Cortex of kidney (tissue), 1 donor: ENCODE measurements at places on chromosomes 4 and X.

- no peak for DNase-seq
These were observed 315.0 kb upstream of the NR3C2 start for GRCh38 chr4:148757171-148757570.

GRCh38 chrX:109281483-109282275, 200.2 kb downstream of the GUCY2F start:
- DNase-seq = no peak

- DNase-seq = no peak
These were observed 456 bp downstream of the PPARGC1A start for GRCh38 chr4:23889391-23889790.

GRCh38 chrX:79290596-79290995, 76.5 kb downstream of the ITM2A start:
- no peak for DNase-seq

GRCh38 chr4:93495346-93495745, 333.2 kb upstream of the ATOH1 start:
- DNase-seq = no peak

- DNase-seq = no peak
These were observed 12.8 kb downstream of the PJA1 start for GRCh38 chrX:69152417-69152841.

DNA sequence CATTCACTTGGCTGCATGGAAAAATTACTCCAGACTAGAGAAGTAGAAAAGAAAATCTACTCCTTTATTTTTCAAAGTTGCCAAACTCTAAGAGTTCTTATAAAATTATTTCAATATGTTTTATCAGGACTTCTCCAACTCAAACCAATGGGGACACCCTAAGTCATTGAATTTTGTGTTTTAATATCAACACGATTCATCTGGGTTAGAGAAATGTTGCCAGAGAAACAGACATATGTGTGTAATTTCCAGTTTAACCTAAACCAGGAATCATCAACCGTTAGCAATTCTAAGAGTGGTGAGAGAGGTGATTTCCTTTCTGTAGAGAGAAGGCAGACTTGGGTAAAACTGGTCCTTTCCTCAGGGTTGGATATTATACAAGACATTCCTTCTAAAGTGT, 291.8 kb downstream of the LDB2 start:
- DNase-seq = no peak

DNA sequence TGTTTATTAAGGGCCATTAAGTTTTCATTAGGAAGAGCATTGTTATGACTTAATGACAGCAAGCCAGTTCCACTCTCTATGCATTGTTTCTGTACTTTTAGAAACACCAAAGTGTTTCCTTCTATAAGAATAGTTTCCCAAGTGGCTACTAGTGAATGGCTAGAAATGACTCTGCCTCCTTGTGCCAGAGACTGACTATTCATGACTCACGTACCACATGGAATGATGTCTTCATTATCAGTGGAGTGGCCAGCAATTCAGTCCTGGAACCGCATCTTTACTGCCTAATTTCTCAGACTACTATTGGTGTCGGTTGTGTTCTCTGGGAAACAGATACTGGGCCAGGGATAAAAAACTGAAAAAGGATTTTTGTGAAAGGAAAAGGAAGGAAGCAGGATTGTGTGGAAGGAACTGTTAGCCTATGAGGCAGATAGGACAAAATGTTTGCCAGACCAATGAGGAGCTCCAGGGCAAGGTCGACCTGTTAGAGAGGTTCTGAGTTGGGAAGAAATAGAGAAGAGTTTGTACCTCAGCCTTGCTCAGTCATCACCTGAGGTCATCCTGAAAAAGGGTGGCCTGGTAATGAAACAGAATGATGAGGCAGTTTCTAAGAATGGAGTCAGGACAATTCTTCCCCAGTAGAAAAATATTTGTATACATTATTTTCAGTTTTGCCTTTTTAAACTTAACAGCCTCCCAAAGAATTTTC, 218.6 kb downstream of the SPCS3 start:
- DNase-seq = no peak

GRCh38 chr4:38154681-38155588, 194.7 kb downstream of the PTTG2 start:
- no peak for DNase-seq

DNA sequence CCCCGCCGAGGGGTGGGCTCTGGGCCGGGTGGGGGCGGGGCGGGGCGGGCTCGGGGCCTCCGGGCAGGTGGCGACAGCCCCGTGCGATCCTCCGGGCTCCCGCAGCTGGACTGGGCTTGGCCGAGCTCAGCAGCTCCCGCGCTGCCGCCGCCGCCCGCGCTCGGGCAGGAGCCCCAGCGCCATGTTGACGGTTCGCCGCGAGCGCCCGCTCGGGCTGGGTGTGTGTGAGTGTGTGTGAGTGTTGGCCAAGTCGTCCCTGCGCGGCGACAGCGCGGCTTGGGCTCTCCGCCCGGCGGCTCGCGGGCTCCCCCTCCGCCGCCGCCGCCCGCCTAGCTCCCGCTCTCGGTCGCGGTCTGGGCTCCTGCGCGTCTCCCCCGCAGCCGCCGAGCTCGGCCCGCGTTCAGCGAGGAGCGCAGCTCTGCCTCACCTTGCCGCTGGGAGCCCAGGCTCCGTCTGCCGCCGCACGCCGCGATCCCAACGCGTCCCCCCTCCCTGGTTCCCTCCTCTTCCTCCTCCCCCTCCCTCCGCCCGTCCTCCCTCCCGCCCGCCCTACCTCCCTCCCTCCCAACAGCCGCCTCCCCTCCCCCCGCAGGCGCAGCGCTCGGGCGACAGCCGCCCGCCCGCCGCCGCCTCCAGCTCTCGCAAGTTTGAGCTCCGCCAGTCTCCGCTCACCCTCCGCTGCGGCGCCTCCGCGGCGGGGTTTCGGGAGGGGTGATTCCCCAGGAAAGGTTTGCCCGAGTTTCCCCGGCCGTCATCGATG, at the start of gene BCOR:
TSS of gene BCOR (minus strand) at position 455 of the 760 bp plus-strand sequence. CDS start 20,029 bp downstream, outside the sequence.
- DNase-seq = no peak

DNA sequence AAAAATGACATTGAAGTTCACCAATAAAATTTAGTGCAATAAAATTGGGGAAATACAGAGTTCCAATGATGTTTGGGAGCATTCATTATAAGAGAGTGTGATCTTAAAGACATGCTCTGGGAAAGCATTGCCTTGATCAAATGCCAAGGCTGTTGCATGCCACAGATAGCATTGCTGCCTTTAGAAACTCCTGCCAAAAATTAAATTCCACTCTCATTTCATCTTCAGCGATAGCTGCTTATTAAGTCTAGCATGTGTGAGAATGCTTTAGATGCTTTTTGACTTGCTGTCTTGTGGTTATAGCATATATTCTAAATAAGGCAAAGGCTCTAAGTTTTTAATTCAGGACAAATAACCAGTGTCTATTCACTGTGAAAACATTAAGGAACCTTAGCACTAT, 49.3 kb downstream of the NPNT start:
- DNase-seq = no peak

DNA sequence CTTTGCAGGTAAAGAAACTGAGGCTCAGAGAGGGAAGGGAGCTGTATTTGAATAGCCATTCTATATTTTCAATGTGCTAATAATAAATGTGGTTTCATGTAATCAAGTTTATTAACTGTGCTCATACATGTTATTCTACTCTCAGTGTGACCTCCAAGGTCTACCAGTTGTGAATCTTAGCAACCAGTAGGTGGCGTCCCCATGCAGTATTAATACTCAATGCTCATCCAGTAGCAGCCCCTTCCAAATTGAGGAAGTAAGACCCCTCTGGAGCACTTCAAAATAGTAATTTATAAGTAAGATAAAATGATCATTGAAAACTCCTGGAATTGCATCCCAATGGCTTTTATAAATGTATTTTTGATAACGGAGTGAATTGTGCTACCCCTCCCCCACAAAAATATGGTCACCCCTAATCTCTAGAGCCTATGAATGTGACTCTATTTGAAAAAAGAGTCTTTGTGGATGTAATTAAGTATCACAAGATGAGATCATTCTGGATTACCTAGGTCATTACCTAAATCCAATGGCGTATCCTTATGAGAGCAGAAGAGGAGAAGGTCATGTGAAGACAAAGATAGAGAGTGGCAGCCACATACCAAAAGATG, 20.4 kb upstream of the SEPSECS start:
- no peak for DNase-seq

- no peak for DNase-seq
These were observed 44.7 kb downstream of the ANXA3 start for GRCh38 chr4:78596111-78596742.

- DNase-seq = no peak
These were observed 37.1 kb downstream of the GK start for GRCh38 chrX:30690330-30690729.

GRCh38 chrX:153793291-153793690, 884 bp downstream of the IDH3G start:
- DNase-seq = no peak

GRCh38 chr4:48022192-48022799, 5.7 kb downstream of the NIPAL1 start:
- DNase-seq = no peak

DNA sequence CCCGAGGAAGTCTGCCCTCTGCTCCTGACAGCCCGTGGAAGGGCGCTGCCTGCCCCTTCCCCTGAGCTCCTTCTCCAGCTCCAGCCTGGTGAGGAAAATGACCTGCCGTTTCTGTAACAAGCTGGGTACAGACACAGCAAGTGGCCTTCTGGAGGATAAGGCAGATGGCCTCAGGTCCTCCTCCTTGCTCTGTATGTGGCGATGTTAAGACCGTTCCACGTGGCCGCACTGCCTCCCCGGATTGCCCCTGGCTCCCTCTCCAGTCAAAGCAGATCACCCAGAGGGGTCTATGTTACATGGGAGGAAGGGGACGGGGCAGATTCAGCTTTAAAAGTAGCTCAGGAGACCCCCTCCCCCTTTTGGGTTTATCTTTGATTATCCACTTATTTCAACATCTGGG, 80.3 kb upstream of the GATB start:
- no peak for DNase-seq

GRCh38 chrX:104659005-104659744, 93.2 kb downstream of the IL1RAPL2 start:
- no peak for DNase-seq

DNA sequence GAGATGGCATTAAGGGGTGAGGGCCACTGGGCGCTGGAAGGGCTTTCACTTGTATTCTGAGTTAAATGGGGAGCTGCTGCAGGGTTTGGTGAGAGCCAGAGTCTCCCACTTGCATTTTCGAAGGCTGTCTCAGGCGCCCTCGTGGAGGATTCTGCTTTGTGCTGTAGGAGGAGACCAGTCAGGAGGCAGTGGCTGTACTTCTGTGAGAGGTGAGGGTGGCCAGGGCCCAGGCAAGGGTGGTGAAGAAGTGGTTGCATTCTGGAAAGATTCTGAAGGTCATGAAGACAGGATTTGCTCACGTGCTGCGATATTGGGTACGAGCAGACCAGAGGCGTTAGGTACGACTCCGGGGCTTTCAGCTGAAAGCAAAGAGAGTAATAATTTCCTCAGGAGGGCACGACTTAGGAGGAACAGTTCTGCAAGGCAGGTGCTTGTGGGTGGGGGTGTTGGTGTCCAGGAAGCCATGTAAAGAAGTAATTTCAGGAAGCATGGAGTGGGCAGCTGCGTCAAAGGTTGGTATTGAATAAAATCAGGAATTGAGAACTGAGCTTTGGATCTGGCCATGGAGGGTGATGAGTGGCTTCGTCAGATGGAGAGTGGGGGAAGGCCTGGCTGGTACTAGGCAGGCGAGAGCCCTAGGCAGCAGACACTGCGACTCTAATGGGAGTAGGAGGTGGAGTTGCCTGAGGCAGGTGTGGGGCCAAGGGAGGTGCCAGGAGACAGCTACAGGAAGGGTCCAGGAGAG, 18.2 kb downstream of the PIGG start:
- DNase-seq = no peak

DNA sequence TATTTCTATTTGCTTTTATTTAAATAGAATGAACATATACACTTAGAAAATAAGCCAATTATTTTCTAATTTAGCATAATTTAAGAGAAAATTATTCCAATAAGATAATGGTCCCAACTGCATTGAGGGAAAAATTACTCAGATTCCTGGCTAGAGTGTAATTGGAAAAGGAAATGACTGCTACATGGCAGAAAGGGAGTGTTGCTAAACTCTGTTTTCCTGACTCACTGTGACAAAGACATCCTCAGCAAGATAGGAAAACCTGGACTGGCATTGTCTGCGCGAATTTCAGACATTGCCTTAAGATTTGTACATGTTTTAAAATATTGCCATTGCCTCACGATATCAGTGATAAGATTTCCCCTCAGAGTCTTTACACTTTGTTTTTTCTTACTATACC, 8.2 kb downstream of the TNIP3 start:
- DNase-seq = no peak

DNA sequence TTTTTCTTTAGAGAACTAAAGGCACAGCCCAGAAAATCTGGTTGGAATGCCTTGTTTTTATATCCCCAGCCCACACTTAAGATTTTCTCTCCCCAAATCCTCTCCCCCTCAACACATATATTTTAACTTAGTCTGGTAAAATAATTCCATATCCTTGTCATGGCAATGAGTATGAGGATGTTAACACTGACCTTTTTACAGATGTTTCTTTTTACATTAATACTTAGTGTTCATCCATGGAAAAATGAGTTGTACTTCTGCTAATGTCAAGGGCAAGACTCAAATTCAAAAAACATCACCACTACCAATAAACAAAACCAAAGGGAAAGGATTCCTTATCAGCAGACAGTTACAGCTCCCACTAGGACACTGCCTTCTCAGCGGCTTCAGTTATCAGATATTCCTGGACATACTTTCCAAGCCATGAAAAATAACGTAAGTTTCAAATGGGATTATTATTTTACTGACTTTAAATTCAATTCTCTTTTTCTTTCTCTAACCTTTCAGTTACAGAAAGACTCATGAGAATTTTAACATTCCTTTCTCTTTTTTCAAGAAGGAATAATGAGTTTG, 83.3 kb downstream of the RASL11B start:
- no peak for DNase-seq

- DNase-seq = no peak
These were observed 64.4 kb downstream of the ADGRG2 start for GRCh38 chrX:19057856-19058255.

DNA sequence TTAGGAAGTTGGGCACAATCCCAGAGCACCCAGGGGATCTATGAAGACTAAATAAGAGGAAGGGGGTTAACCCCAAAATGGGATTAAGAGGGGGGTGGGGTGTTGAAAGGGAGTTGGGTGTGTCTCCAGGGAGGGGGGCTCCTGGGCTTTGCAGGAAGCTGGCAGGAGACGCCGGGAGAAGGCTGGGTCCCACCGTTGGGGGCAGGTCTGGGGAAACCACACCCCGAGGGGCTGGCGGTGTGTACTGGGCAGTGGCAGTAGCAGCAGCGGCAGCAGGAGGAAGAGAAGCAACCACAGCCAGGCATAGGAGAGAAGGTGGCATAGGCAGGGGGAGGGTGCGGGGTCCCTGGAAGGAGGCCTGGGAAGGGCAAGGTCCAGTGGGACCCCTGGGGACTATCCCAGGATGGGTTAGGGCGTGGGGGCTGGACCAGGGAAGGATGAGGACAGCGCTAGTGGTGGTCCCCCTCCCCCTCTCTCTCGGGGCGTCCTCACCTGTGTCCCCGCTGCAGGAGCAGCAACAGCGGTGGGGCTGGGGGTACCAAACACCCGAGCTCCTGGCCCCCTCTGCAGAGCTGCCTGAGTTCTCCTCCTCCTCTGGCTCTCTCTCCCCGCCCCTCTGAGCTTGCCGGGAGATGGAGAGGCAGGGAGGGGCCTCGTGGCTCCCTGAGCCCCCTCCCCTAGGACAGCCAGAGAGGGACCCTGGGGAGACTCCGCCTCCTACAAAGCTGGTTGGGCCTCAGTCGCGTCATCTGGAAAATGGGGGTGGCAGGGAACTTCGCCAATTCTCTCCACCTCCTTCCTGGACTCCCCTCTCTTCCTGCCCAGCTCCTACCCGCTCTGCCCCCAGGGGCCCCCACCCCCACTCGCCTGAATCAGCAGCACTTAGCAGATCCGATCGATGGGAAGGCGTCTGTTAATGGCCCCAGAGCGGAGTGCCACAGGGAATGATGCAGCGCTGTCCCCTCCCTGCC, at the start of gene KCND1:
TSS of gene KCND1 (minus strand) at position 596 of the 971 bp plus-strand sequence. CDS start 1,573 bp downstream, outside the sequence.
- DNase-seq = no peak
